ENCODE measurements at places on chromosomes 4 and X.

DNA sequence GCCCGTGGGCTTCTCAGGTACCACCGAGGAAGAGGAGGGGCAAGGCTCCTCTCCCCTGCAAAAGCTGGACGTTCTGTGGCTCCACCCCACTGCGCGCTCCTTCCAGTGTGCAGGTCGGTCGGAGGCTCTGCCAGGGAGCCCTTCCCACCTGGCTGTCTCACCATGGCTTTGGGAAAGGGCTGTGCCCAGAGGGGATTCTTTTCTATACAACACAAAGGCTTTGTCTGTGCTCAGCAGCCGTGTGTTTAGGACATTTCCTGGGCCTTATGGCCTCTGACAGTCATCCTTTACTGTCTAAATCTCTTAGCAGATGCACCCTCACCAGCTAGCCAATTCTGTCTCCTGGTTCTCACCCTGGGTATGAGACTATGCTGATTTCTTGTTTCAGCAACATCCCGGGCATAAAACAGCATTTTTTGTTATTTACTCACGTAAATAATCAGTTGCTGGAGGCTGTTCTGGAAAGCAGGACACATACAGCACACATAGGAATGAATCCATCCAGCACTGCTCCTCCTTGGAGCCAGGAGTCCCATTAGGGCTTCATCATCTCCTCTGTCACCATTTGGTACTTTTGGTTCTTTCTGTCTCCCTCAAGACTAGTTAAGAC, 20.4 kb upstream of the ATXN3L start:
- no peak for DNase-seq

DNA sequence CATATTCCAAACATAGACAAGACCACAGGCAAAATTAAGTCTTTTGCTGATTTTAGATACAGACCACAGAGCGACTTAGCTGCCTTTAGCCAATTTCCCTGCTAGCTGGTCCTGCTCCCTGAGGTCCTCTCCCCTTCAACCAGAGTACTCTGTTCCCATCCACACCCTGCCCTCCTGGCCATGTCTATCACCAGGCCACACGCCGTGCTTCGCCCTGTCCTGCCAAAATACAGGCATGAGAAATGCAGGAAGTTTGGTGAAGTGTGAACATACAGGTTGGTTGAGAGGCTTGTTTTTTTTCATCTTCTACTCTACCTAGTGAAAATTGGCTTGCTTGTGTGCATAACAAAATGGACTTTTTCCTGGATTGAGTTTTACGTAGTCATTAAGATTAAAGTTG, 226.2 kb upstream of the TENM3 start:
- DNase-seq: no peak

- no peak for DNase-seq
Measured at GRCh38 chr4:119794113-119794512, 165.5 kb upstream of the PDE5A start.

GRCh38 chr4:35925806-35926205, 318.5 kb downstream of the ARAP2 start:
- DNase-seq: no peak

DNA sequence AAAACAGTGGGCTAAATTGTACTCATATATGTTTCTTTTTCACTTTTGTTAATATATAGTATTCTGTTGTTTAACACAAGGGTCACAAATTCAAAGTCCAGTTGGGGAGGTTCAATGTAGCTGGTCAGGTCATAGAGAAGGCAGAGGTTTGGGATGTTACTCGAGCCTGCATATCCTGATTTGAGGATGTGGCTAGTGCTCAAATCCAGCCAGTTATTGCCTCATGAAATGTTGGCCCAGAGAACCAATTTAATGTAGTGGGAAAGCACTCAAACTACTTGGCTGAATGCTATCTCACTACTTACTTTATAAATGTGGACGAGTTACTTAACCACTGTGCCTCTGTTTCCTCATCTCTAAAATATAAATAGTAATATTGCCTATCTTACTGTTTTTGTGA, 12.5 kb downstream of the USO1 start:
- no peak for DNase-seq

- DNase-seq: no peak
Measured at GRCh38 chr4:122086338-122087065, 65.6 kb upstream of the BLTP1 start.

DNA sequence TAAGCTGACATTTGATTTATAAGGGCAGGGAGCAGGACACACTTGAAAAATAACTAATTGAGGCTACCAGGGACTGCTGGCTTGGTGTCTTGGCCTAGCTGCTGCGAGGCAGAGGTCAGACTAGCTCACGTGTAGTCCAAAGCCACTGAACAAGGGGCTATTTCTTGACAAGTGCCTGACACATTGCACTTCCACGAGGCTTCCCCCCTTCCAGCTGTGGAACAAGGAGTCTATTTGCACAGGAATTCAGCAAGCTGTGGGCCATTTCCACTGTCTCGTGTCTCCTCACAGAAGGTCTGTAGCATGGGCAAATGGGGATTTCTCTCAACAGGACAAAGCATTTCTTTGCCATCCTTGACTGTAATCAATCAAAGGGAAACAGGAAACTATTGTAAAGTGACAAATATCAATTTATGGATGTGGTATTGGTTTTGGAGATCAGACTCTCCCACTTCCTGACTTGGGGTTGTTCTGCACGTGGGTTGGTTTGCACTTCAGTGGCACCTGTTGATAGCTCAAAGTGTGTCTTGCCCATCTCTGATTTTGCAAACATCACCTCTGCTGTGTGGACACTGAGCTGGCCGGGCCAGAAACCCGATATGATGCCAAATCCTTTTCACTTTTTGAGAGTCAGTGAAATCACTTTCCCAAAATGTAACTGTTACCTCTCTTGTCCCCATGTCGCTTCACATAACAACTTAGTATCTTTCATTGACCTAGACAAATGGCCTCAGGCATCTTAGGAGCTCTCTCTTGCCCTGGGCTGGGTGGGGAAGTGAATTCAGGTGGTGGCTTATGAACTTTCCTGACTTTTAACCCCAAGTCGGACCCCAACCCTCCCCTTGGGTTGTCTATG, 107.4 kb upstream of the MAMLD1 start:
- DNase-seq: no peak

- DNase-seq: no peak
Measured at GRCh38 chr4:15870921-15871664, 67.4 kb downstream of the FGFBP1 start.

DNA sequence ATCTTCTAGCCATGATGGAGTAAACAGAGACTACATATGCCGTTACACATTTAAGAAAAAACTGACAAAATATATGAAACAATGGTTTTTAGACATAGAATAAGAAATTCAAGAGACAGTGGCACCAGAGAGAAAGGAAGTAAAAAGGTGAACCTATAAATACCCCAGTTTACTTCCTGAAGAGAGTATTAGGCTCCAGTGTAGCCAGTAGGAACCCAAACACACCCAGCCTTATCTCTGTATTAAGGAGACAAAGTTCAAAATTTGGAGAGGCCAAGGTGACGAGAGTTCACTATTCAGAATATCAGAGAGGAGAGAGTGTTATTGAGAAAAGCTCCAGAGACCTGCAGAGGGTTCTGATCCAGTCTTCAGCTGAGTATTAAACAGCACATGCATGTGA, 119.0 kb downstream of the TET2 start:
- no peak for DNase-seq

GRCh38 chrX:126137899-126138298, 28.2 kb downstream of the DCAF12L2 start:
- DNase-seq: peak; percentile 10

- no peak for DNase-seq
Measured at GRCh38 chrX:104864296-104864695, 298.3 kb downstream of the IL1RAPL2 start.

DNA sequence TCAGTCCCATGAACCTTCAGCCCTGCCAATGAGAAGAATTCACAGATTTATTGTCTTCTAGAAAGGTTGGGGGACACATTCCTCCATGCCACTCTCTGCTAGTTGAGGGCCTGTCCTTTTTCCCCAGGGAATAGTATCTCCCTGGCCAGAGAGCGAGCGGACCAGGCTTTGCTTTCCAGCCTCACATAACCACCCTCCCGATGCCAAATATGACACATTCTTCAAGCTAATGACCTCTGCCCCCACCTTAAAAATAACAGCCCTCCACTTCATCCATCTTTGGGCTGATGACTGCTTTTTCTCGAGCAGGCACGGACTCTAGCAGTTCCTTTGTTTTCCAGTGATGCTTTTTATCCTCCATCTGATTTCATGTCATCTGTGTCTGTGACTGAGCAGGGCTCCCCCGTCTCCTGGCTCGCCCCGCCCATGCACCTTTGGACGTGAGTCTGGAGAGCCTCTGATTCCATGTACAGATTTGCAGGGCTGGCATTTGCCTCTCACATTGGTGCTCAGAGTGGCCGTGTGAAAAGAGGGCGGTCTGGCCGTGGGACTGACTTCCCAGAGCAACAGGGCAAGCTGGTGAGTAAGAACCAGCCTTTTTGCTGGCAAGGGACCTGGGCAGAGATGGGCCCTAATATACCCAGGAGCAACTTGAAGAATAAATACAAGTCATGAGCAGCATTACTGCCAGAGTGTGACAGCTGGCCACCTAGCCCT, 279.8 kb downstream of the BCOR start:
- DNase-seq: no peak

GRCh38 chr4:79747252-79747651, 325.8 kb downstream of the ANTXR2 start:
- DNase-seq: no peak

GRCh38 chr4:39987485-39987884, 9.8 kb upstream of the PDS5A start:
- DNase-seq: no peak

DNA sequence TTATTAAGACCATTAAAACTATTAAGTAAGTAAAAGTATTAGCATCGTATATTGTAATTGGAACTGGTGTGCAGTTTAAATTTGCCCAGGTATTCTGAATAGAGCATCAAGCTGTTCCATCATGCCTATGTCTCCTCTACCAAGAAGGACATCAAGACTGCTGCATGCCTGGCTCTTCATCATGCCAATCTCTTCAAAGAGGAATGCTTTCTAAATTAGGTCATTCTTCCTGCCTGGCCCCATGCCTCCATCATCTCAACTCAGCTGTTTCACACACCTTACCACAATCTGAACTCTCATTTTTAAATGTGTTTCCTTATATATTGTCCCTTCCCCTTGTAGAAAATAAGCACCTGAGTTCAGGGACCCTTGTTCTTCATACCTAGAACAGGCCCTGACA, 270.5 kb upstream of the PPARGC1A start:
- DNase-seq: no peak

DNA sequence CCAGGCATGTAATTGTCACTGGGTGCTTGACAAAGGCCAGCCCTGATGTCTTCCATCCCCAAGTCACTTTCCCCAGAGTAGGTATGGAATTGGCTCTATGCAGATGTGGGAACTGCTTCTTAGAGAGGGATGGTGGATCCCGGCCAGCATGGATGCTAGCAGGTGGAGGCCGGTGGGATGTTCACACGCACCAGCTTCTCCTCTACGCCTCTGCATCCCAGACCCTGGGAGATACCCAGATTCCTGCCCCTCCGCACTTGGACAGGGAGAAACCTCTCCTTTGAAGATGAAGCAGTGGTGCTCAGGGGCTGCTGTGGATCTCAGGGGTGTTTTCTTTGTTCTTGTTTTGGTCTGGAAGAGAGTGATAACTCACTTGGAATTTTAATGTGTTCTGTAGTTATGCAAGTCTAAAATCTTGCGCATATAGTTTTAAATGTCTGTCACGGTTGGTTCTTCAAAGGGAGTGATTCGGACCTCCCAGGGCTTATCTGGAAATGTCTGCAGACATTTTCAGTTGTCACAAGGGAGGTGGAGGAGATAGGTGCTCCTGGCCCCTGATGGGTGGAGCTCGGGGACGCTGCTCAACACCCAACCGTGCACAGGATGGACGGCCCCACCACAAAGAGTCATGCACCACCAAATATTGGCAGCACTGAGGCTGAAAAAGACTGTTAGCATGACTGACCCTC, 308.0 kb downstream of the DHRSX start:
- no peak for DNase-seq

DNA sequence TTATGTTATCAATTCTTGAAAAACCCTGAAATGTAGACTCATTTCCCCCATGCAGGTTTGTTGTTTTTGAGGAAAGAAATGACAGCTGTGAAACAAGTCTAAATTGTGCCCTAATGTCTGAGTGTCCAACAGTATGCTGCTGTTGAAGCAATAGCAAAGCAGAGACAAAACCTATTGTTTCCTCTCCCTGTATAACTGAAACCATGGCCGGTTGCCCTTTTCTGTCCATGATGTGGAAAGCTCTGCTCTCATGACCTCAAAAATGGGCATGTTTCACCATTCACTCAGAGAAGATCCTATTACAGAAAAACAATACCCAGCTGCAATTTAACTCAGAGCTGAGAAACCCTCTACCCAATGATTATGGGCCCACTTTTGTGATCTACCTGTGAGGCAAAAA, 312.6 kb upstream of the FTHL17 start:
- DNase-seq: no peak

DNA sequence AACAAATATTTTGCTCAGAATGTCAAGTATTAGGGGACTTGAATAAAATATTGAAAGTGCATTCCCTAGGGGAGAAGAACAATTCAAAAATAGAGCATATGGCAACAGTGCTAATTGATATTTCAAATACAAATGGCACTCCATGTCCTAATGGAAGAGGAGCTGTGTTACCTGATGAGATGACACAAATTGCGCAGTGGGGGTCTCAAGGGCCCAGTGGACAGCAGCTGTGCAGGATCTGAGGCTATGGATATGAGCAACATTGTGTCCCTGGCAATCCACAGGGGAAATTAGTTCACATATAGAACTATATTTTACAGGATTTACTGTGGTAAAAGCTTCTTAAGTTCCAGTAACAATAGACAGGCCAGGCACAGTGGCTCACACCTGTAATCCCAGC, 17.4 kb upstream of the USP46 start:
- no peak for DNase-seq

DNA sequence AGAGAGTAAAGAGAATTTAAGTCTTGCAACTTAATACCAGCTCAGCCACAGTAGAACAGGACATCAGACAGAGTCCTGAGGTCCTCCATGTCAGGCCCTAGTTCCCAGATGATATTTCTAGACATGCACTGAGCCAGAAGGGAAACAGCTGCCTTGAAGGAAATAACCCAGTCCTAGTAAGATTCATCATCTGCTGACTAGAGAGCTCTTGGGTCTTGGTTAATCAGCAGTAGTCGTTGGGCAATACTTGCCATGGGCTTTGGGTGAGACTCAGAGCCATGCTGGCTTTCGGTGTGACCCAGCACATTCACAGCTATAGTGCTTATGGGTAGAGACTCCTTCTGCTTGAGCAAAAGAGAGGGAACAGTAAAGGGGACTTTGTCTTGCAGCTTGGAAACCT, 379.1 kb downstream of the AR start:
- DNase-seq: no peak

- no peak for DNase-seq
Measured at GRCh38 chr4:170193496-170193895, 103.7 kb upstream of the AADAT start.

GRCh38 chr4:16386711-16387320, 160.5 kb upstream of the TAPT1 start:
- no peak for DNase-seq
